ENCODE measurements at places on chromosomes 11 and 22.

- DNase-seq, result no peak
Observed at GRCh38 chr22:47929646-47930185, 1167.3 kb downstream of the TBC1D22A start.

- no peak for DNase-seq
Observed at GRCh38 chr11:101582236-101582988, 1.4 kb downstream of the TRPC6 start.

DNA sequence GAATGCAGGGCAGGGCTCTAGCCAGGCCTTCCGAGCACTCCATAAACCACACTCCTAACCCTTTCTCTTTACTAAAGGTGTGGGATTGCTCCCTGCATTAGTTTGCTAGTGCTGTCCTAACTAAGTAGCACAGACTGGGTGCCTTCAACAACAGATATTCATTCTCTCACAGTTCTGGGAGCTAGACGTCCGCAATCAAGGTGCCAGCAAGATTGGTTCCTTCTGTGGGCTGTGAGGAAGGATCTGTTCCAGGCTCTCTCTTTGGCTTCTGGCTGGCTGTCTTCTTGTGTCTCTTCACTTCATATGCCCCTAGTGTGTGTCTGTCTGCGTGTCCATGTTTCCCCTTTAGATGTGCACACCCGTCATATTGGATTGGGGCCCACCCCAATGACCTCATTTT lies 59.8 kb downstream of the GALNT18 start:
- no peak for DNase-seq

GRCh38 chr11:12175694-12176241 lies 65.4 kb downstream of the MICAL2 start:
- DNase-seq, result no peak

- DNase-seq, result no peak
Observed at GRCh38 chr11:70825893-70826540, 426.4 kb downstream of the SHANK2 start.

- DNase-seq, result no peak
Observed at GRCh38 chr11:70078781-70079616, 882 bp downstream of the ANO1 start.

DNA sequence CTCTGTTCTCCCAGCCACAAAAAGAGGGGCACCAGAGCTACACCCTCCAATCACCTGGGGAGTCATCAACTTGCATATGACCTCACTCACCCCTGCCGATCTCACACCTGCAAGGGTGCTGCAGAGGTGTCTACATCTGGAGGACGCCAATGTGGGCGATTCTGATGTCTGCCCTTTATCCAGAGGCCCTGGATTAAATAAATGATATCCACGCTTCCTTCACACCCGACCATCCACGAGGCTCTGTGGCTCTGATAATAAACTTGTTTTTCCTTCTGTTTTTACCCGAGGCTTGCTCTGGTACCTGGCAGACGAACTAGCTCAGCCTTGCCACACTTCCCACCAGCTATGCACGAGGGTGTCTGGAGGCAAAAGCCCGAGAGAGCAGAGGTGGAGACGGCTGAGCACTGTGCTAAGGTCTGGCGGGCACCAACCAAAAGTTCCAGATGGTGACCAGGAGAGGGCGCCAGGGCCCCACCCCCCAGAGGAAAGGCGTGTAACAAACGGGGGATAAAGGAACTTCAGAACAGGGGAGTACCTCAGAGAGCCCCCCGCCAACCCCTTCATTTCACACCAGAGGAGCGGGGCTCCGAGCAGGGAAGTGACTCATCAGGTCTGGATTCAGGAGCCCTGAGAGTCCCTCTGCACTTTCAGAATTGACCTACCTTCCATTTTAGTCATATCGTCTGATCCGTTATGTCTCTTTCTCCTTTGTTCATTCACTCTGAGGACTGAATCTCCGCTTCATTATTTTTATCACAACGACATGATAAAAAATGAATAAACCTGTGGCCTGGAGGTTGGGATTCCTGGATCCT lies 13.5 kb downstream of the SCN3B start:
- DNase-seq, result peak; percentile 43

- DNase-seq, result no peak
Observed at GRCh38 chr11:37788141-37788877, 1190.3 kb upstream of the RAG2 start.

DNA sequence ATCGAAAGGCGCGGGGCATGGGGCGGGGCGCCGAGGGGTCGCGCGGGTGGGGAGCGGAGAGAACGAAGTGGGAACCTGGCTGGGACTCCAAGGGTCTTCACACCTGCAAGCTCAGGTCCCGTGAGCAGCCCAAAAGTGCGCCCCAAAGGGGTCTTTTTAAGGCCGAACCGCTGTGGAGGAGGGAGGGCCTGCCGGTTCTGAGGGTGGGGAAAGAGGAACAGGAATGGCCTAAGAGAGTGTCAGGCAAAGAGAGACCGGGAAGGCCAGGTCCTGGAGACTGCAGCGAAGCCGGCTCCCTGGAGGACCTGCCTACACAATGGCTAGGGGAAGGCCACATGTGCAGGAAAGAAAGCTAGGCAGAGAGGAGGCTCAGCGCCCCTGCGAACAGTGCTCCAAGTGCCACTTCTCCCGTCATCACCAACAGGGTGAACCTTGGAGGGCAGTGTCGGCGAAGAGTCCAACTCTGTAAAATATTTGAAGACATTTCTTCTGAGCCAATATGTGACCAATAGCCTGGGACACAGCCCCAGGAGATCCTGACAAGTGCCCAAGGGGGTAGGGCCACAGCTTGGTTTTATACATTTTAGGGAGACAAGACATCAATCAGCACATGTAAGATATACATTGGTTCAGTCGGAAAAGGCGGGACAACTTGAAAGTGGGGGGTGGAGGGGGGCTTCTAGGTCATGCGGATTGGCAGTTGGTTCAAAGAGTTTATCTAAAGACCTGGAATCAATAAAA lies 710 bp upstream of the DGCR2 start:
- DNase-seq, result no peak

DNA sequence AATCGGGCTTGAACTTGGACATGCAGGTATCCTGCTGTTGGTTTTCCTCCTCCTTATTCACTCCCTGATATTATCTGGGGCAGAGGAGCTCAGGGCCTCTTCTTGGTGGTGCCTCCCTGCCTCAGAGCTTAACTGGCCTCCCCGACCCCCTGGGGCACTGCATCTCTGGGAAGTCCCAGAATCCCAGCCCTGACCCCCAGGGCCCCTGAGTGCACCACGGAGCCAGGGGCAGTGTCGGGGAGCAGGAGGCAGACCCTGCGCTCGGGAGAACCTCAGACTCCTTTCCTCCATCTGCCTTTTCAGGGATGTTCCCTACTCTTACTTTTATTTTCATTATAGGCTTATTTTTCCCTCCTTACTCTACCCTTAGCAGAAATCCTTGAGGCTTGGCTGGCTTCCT lies 537.0 kb downstream of the BRD1 start:
- no peak for DNase-seq

GRCh38 chr11:2307501-2308331 lies 5.9 kb downstream of the TSPAN32 start:
- DNase-seq, result no peak

DNA sequence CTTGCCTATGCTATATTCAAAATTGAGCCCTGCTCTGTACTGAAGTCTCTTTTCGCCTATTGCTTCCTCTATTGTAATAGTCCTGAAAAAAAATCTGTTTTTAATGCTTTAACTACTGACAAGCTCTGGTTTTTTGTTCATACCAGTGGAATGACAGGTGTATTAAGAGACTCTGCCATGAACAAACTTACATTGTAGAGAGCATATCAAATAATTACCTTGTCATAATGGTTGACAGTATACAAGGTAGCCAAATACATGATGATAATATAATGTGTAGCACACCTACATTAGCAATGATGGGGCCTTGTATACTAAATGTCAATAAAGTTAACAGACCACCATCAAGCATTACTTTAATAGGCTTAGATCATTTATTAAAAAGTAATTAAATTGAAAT lies 175.0 kb downstream of the DYNC2H1 start:
- DNase-seq, result no peak

DNA sequence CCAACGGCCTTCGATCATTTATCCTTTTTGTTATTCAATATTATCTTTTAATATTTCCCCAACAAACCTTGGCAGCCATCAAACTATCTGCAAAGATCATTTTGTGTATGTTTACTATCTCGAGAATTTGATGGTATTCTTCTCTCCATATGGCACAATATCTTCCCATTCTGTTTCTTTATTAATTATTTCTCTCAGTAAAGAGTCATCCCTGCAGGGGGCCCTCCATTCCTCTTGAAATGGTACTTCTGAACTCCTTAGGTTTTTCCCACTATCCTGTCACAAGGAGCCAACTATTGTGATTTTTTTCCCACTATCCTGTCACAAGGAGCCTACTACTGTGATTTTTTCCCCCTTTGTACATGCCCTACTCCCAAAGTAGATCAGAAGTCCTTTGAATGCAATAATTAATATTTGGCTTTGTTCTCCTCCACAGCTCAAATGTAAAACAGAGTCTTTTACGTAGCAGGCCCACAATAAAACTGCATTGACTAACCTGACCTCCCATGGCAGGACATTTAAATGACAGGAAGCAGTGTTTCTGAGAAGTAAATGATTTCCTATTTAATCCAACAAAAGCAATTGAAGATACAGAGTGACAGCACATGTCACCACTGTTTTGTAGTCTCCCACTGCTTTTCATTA lies 43.3 kb downstream of the PDGFD start:
- no peak for DNase-seq

DNA sequence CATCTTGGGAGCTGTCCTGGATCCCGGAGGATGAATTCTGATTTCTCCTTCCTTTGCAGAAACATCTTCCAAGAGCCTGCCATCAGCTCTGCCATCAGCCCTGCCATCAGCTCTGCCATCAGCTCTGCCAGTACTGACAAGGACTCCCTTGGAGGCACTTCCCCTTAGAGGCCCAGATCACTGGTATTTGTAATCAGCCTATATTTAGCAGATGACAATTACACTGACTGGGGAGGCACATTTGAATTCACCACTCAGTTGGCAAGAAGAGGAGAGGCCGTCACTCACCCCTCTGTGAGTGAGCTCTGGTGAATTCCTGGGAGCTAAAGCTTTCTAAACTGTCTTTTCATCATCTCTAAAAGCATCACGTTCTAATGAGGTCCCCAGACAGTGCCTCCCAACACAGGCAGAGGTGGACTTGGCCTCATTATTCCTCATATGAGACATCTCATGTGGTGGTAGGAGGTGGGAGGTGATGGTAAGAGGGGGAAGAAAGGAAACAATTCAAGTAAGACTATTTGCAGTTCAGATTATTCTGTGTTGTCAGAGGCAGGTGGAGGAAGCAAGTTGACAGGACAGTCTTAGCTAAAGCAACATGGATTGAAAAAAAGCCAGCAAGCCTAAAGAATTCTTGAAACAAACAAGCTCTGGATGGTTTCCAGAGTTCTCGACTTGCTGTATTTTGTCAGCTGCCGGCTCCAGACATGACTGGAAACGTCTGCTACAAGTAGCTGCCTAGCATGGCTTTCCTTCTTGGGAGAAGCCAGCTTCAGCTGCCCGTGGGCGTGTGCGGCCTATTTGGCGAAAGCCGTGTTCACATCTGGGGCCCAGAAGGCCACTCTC lies 771.7 kb downstream of the TBC1D22A start:
- DNase-seq, result no peak

DNA sequence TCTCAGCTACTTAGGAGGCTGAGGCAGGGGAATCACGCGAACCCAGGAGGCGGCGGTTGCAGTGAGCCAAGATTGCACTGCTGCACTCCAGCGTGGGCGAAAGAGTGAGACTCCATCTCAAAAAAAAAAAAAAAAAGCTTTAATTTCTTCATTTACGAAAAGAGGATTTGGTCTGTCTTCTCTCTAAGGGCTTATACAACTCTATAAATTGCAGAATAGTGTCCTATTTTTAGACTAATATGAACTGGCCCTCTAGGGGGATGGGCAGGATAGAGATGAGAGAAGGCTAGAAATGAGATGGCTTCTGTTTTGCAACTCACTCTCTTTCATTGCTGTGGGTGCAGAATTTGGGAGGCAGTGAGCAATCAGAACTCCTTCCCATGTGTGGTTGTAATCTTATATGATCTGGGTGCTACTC lies 11.3 kb downstream of the MAML2 start:
- DNase-seq, result no peak

DNA sequence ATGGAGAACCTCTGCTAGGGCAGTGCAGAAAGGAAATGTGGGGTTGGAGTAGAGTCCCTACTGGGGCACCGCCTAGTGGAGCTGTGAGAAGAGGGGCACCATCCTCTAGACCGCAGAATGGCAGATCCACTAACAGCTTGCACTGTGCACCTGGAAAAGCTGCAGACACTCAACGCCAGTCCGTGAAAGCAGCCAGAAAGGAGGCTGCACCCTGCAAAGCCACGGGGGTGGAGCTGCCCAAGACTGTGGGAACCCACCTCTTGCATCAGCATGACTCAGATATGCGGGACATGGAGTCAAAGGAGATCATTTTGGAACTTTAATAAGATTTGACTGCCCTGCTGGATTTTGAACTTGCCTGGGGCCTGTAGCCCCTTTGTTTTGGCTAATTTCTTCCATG lies 8.7 kb downstream of the TSKU start:
- DNase-seq, result no peak

- no peak for DNase-seq
Observed at GRCh38 chr22:26442086-26442756, 13.2 kb downstream of the ASPHD2 start.

DNA sequence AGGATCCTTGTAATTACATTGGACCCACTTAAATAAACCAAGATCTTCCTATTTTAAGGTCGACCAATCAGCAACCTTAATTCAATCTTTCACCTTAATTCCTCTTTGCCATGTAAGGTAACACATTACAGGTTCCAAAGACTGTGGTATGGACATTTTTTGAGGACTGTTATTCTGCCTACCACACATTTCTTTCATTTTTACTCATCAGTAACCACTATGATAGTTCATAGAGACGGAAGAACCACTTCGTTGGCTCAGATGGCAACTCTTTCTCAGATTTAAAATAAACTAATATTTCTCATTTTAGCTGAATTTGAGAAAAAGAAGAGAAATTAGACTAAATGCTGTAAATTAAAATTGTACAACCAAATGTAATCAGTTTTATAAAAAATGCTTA lies 96.3 kb downstream of the PAX6 start:
- DNase-seq, result no peak

DNA sequence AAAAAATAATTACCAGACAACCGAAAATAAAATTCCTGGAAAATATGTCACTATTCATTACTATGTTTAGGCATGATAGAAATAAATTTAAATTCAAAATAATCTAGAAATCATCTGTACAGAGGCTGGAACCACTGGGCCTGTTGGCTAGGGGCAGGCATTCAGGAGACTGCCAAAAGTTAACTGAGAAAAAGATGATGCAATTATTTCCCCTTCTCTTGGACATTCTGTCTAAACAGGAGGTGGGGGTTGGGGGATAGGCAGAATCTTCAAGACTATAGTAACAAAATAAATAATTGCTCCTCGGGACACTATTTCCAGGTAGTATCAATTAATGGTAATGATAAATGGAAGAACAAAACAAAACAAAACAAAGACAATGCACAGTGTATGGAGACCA lies 14.1 kb downstream of the BTBD10 start:
- DNase-seq, result no peak

- DNase-seq, result no peak
Observed at GRCh38 chr22:30206944-30207343, 39.6 kb downstream of the LIF start.

GRCh38 chr22:39980596-39980995 lies 14.2 kb upstream of the FAM83F start:
- no peak for DNase-seq
